ENCODE measurements at places on chromosomes 16 and 17. TPM values are rescaled to one million over a fixed set of nuclear protein-coding genes. Genes with fewer than 3 reads are reported as not detected.
A peak's percentile ranks its signal among the peaks of the same experiment; 100 is the strongest.

Gene SOST
- not detected for total RNA-seq

DNA sequence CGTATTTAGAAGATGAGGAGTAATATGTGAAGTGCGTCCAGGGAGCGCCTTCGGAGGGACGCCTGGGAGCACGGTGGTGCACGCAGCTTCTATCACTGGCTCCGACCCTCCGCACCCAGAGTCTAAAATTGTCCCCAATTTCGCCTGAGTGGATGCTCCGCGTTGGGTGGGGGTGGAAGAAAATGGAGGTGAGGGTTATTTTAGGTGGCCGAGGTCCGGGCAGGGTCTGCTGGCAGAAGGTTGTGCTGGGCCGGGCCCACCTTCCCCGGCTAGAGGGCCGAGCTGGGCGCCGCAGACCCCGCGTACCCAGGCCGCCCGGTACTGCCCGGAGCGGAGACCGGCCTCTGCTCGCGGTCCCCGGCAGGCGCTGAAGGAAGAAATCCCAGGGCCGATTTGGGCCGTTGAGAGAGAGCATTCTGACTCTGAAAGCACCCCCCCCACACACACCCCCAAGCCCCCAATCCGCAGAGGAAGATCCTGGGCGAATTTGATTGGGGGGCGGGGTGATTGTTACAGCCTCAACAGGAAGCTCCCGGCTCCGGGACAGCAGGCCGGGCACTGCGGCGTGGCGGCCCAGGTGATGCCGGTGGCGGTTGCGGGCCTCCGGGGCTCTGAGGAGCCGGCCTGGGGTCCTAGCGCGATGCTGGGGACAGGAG is 3.0 kb downstream of the BAHCC1 start:
- peak overlapping the region; percentile 71 for H3K4me3 ChIP-seq
- peaks cover 68% of the 10 kb centered on the region for H3K27me3 ChIP-seq
- peaks cover 33% of the 10 kb centered on the region for H3K36me3 ChIP-seq
- DNase-seq, result no peak

- peak within 1 kb of the TSS; percentile 95 for H3K27ac ChIP-seq
- peak; percentile 88 for DNase-seq
- no peak within 1 kb of the TSS for H3K4me3 ChIP-seq
- peaks cover 20% of the 10 kb centered on the region for H3K27me3 ChIP-seq
Measured at GRCh38 chr17:48577946-48578615, at the start of gene HOXB4. Gene HOXB4, minus strand, starts transcription at chr17:48578350. Its CDS starts 31 bp downstream, at chr17:48578319.

GRCh38 chr16:84271866-84272265 is 22.8 kb upstream of the WFDC1 start:
- no peak overlapping the region for H3K27ac ChIP-seq
- H3K4me1 ChIP-seq, result no peaks in the 10 kb centered on the region
- H3K36me3 ChIP-seq, result no peaks in the 10 kb centered on the region
- H3K4me3 ChIP-seq, result no peak overlapping the region

Data from Calu3 (cell line).